ENCODE measurements at places on chromosomes 1 and 21.

- no peak for DNase-seq
Observed at GRCh38 chr1:37035796-37036666, 1.7 kb upstream of the GRIK3 start.

DNA sequence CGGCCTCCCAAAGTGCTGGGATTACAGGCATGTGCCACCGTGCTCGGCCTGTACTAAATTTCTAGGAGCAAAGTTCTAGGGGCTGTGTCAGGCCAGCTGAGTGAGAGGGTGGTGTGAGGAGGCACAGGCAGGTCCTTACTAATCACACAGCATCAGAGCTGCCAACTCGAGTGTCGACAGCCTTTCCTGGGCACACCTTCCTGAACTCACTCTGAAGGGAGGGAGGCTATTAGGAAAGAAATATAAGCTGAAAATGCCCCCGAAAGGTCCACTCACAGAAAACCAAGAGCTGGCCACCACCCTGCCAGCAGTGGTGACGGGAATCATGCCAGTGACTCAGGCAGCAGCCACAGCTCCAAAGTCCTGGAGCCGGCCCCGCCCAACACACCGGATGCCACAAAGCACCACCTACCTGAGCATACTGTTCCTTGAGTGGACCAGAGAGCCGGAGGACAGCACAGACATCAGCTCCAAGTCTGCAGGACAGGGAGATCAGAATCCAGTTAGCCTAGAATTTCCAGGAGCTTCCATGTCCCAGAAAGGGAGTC lies 4.5 kb downstream of the PMVK start:
- DNase-seq, result no peak

DNA sequence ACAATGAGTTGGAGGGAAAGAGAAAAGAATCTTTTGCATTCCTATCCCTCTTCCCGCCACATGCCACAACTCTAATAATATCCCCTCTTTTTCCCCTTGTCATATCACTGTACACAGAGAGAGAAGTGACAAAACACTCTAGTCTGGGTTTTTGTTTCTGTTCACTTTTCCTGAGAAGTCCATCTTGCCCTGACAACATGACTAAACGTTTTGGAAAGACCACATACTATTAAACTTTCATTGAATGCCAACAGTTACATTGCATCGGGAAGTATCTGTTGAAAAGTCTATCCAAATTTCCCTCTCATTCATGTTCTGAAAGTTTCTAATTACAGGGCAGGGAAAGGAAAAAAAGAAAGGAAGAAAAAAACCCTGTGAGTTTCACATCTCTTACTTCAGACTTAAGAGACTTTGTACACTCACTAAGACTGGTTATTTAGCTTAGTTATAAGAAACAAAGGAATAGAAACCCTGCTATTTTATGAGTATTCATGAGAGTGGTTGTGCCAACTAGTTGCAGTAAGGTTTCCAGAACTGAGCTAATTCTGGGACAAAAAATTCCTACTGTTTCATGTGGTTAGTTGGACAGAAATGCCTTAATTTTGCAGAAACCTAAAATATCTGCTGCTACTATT lies 16.9 kb downstream of the PLA2G4A start:
- no peak for DNase-seq

GRCh38 chr1:111600886-111601386 lies 18.7 kb upstream of the RAP1A start:
- no peak for DNase-seq

DNA sequence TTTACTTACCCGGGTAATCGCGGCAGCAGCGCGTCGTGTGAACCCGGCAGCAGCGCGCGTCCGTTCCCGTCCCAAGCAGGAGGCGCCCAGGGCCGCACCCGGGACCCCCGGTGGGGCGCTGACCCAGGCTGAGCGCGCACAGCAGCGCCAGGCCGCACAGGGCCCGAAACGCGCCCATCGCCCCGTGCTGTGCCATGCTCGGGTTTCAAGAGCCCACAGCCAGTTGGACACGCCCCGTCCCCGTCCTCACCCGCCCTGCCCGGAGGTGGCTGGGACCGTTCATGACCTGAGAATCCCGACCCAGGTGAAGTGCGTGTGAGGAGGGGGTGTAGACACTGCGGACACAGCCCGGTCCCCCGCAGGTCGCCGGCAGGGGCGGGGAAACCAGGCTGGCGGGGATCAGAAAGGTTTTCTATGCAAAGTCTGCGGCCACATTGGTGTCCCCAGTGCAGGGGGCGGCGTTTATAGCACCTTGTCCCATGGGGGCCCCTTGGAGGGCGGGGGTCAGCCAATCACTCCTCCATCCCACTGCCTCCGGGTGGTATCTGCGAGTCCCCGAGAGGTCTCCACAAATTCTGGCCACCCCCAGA lies at the start of gene TNFRSF18:
TSS of gene TNFRSF18 (minus strand) at position 217 of the 590 bp plus-strand sequence. CDS start at position 196, 21 bp downstream.
- no peak for DNase-seq

- DNase-seq, result no peak
Observed at GRCh38 chr1:180451504-180451903, 50.9 kb downstream of the ACBD6 start.

DNA sequence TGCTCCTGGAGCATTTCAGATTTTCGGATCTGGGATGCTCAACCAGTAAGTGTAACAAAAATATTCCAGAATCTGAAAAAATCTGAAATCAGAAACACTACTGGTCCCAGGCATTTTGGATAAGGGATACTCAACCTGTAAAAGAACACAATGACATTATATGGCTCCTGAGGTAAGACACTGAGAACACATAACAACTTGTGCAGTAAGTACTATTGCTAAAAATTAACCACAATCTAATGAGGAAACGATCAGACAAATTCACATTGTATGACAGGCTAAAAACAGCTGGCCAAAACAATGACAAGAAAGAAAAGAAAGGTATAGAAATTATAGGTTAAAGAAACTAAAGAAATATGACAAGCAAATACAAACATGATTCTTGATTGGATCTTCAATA lies 54.9 kb downstream of the LTN1 start:
- no peak for DNase-seq

DNA sequence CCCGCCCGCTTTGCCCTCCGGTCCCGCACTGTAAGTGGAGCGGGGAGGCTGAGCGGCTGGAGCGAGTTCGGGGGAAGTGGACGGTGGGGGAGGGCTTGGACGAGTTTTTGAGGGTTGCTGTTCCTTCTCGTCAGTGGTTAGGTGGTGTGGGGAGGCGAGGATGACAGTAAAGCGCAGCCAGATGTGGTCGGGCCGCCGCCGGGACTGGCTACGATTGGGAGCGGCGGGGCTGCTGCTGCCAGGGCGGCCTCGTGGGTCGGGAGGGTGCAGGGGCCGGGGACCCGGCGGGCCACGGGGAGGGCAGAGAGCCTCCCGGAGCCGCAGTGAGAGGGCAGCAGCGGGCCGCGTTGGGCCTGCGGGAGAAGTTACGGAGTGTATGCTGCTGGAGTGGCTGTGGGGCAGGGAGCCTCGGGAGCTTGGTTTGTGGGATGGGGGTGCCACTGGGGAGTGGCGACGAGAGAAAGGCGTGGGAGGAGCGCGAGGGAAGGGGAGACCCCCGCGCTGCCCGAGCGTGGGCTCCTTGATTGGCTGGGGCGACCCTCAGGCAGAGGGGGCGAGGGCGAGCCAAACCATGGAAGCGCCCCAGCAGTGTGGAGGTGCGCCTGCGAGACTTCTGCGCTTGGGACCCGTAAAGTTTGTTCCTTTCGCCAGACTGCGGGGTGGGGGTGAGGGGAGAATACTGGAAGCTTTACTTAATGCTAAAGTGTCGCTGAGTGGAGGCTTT lies 2.1 kb downstream of the ADGRL2 start:
- no peak for DNase-seq

GRCh38 chr1:58699011-58699762 lies 675 bp downstream of the MYSM1 start:
- DNase-seq, result no peak

DNA sequence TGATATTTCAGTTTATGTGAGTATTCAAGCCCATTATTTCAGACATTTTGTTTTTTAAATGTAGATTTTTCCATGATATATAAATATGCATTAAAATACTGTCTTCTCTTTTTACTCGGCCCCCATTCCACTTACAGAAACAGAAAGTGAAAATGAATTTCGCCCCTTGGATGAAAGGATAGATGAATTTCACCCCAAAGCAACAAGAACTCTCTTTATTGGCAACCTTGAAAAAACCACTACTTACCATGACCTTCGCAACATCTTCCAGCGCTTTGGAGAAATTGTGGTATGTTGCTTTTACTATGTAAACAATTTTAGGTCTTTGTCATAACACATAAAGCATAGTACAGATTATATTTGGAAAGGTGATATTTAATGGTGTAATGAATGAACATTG lies 59.9 kb downstream of the ZBTB17 start:
- DNase-seq, result no peak

GRCh38 chr1:31782421-31783410 lies 18.6 kb upstream of the ADGRB2 start:
- DNase-seq, result no peak

GRCh38 chr1:152313970-152314369 lies 11.1 kb downstream of the FLG start:
- DNase-seq, result no peak

DNA sequence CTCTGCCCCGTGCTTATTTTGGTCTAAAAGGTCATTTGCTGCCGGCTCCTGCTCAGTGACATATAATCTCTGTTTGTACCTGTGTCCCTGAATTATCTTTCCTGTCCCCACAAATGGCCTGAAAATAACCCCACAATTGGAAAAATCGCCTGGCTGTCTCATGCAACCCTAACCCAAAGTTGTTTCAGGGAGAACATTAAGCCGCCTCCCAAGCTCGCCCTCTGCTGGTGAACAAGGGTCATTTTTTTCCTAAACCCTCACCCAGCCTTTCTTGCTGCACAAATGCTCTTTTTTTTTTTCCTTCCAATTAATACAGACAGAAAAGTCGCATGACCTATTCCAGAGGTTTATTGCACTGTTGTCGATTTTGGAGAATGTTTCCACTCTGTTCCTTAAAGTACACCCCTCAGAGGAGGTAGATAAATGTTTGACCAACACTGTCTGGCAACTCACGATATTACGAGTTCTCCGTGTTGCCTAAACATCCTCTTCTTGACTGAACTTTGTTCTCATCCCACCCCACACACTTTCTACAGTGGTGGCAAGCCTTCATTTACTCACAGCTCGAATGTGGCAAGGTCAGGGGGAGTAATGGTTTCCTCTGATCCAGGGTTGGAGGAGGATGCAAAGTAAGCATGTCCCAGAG lies 148.7 kb downstream of the ZZZ3 start:
- DNase-seq, result peak; percentile 45

DNA sequence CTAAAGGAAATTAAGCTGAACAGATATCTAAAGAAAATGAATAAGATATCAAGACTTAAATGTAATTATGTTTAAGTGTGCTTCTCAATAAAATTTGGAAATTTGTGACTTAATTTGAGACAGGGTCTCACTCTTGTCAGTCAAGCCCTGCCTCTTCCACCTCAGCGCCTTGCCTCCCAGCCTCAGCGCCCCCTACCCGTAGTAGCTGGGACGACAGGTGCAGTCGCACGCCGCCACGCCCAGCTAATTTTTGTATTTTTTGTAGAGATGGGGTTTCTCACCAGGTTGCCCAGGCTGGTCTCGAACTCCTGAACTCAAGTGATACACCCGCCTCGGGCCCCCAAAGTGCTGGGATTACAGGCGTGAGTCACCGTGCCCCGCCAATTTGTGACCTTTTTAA lies 117.0 kb downstream of the CLEC20A start:
- DNase-seq, result no peak

- DNase-seq, result no peak
Observed at GRCh38 chr1:76501586-76502219, 365.6 kb upstream of the ST6GALNAC5 start.

DNA sequence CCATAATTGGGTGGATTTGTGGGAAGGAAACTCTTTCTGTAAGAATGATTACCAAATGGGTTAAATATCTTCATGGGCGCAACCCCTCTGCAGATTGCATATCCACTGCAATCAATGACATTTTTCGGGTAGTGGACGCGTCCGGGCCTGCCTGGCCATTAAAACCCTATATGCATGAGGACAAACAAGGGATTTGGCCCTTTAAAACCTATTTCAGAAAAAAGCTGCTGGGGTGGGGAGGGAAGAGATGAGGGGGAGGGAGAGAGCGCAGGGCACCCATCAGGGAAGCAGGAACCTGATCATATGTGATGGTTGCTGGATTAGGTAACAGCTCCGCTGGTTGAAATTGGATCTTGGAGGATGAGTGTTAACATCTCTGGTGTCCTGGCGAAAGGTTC lies 228.8 kb downstream of the PBX1 start:
- DNase-seq, result no peak

DNA sequence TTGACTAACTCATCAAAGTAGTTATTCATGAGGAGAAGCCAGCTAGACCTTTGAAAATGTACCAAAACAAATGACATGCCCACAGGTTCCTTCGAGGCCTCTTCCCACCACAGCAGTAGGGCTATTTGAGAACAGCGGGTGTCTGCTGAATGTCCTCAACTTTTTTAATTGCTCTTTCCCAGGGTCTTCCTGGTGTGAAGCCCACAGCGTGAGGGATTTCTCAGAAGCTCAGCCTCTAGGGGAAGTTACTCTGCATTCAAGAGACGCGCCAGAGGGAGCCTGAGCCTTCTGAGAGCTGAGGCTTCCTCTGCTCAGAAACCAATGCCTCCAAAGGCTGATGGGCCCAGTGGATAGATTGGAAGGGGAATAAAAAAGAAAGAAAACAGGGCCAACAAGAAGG lies 153.6 kb downstream of the OLFM3 start:
- DNase-seq, result no peak

- DNase-seq, result no peak
Observed at GRCh38 chr1:209650454-209650853, 1.8 kb downstream of the LAMB3 start.

DNA sequence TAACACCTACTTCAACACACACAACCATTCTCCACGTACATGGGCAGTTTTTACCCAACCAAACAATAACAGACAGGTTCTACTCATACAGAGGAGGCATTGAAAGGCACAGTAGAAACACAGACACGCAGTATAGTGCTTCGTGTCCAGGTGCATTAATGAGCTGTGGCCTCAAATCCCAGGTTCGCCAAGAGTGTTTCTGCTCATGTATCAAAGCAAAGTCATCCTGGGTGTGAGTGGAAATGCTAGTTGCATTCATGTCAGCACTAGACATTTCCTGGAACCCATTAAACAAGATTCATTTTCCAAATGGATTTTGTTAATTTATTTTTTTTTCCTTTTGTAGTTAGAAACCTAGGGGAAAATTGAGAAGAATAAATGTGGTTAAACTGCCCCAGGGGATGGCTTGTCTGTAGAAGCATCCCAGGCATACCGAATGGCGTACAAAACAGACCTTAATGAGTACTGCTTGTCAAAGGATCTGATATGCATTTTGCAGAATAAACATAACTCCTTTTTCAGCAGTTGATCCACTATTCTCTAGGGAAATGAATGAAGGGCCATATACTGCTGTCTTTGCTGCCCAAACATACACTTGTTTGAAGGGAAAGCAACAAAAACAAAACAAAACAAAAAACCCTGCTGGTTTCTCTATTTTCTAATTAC lies 298.6 kb upstream of the ST6GALNAC5 start:
- no peak for DNase-seq

GRCh38 chr1:66331658-66332547 lies 202.1 kb upstream of the SGIP1 start:
- DNase-seq, result no peak

All from activated T-cell treated with anti-CD3 and anti-CD28 coated beads for 4 hours (primary cell).